ENCODE measurements at places on chromosomes 16 and 17. TPM values are rescaled to one million over a fixed set of nuclear protein-coding genes. Genes with fewer than 3 reads are reported as not detected.

DNA sequence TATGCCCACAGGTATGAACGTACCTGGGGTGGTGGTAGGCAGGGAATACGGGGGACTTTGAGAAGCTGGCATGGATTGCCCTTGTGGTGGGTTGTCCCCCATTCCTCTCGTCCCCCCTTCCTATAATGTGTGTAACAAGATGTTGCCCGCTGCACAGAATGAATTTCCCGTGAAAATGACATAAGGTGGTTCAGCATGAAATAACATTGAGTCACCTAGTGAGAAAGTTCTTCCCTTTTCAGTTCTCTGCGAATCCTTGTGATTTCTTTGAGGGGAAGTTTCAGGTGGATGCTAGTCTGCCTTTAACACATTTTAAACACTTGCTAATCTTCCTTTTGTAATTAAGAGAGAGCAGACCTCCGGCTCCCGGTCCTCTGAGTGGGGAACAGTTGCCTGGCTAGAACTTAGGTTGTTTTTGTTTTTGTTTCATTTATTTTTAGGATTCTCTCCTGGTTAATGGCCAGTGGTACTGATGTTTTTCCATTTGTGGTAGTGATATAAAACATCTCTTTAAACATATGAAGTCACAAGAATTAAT lies 58.9 kb downstream of the RAP1GAP2 start:
- peak; percentile 45 for DNase-seq

GRCh38 chr16:23351360-23351759 lies 49.3 kb downstream of the SCNN1B start:
- DNase-seq, result no peak

Gene PRSS8
- total RNA-seq, result 43.7 TPM

Gene PIP4K2B
- 55.7 TPM for total RNA-seq
